Trophoblast cell (in vitro differentiated cells and primary cell): ENCODE measurements at places on chromosomes 1 and 21.

DNA sequence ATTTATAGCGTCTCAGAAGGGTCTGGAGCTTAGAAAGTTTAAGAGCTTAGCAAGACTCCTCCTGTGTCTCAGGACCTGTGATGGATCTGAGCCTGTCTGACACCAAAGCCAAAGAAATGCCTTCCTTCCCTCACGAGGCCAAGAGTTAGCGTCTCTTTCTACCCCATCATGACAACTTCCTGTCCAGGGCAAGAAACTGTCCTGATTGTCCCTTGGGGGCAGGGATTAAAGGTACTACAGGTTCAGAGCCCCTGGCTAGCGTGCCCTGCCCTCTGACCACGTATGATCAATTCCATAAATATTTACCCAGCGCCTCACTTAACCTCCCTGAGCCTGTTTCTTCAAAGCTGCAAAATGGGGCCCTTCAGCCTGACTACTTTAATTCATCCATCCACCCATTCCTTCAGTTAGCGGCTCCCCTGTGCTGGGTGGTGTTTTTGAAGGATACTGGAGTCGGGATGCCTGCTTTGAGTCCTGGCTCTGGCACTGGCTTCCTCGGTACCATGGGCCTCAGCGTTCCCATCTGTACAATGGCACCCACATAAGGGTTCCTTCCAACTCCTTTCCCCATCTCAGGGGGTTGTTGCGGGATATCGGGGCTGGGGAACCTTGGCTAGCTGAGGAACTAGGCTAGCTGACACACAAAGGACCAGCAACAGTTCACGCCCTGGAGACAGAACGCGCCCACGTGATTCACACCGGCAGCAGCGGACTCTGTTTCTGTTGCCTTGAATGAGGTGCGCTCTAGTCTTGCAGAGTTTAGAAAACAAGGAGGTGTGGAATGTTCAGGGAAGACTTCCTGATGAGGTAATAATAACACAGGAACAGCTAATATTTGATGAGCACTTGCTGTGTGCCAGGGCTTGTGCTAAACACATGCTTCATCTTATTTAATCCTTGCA, 23.0 kb upstream of the EPHA2 start:
- peaks cover 24% of the 10 kb centered on the region for H3K4me1 ChIP-seq
- no peaks in the 10 kb centered on the region for H3K36me3 ChIP-seq
- no peaks in the 10 kb centered on the region for H3K27me3 ChIP-seq
- H3K4me3 ChIP-seq = no peak overlapping the region
- no peak for DNase-seq

GRCh38 chr1:243406424-243406823, 150.6 kb downstream of the SDCCAG8 start:
- DNase-seq = no peak
- no peak overlapping the region for H3K4me3 ChIP-seq
- no peaks in the 10 kb centered on the region for H3K36me3 ChIP-seq
- H3K27me3 ChIP-seq = no peaks in the 10 kb centered on the region
- H3K4me1 ChIP-seq = no peaks in the 10 kb centered on the region

DNA sequence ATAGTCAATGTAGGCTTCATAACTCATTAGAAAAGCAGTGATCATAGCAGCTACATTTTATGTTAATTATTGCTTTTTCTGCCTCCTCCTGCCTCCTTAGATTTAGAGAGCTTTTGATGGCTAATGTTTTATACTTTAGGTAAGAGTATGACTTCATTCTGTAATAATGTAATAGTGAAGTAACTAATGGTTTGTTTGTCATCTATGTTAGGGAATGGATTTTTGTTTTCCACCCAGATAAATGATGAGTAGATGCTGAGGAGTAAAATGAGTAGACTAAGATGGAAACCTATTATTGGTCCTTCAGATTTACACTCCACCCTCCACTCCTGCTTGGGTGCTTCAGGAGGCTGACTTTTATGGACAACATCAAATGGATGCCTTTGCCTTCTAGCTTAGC, 170.6 kb downstream of the CTH start:
- DNase-seq = no peak
- no peaks in the 10 kb centered on the region for H3K27me3 ChIP-seq
- no peaks in the 10 kb centered on the region for H3K4me1 ChIP-seq
- H3K36me3 ChIP-seq = no peaks in the 10 kb centered on the region
- no peak overlapping the region for H3K27ac ChIP-seq
- H3K4me3 ChIP-seq = no peak overlapping the region

DNA sequence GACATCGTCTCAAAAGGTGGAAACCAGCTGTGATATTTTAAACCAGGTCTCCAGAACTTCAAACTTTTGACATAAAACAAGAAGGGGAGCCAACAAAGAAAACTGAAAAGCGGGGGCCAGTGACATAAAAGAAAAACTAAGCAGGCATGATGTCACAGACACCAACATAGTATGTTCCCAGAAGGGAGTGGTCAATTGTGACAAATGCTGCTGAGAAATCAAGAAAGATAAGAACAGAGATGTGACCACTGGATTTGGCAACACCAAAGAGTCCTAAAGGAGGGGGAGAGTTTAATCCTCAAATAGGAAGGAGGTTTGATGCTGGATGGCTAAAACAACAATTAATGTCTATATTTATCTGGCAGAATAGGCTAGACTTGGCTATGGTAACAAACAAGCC, 2.3 kb upstream of the RNF19B start:
- H3K4me1 ChIP-seq = peaks cover 4% of the 10 kb centered on the region
- no peaks in the 10 kb centered on the region for H3K27me3 ChIP-seq
- no peak overlapping the region for H3K4me3 ChIP-seq
- H3K27ac ChIP-seq = no peak overlapping the region
- DNase-seq = no peak

DNA sequence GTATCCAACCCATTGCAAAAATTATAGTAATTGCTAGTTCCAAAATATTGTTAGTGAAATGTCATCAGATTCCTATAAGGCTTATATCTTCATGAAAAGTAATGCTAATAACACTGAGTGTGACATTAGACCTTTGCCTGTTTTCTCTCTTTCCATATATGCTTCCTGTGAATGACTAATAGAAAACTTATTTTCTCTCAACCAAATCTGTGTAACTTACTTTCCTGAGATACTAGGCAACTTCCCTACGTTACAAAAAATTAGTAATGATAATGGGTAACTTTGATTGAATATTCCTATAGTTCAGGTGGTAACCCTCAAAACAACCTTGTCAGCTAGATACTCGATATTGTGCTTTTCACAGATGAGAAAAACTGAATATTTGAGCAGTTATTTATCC, 124.2 kb upstream of the HNRNPU start:
- peaks cover 2% of the 10 kb centered on the region for H3K36me3 ChIP-seq
- no peaks in the 10 kb centered on the region for H3K4me1 ChIP-seq

- DNase-seq = peak; percentile 45
- H3K36me3 ChIP-seq = no peaks in the 10 kb centered on the region
- no peak overlapping the region for H3K27ac ChIP-seq
- no peak overlapping the region for H3K4me3 ChIP-seq
Observed at GRCh38 chr1:21659099-21659923, 9.8 kb downstream of the RAP1GAP start.

GRCh38 chr1:84851839-84852238, 41.2 kb downstream of the LPAR3 start:
- H3K36me3 ChIP-seq = no peaks in the 10 kb centered on the region
- no peaks in the 10 kb centered on the region for H3K27me3 ChIP-seq
- DNase-seq = peak; percentile 88
- H3K27ac ChIP-seq = no peak overlapping the region
- no peak overlapping the region for H3K4me3 ChIP-seq

GRCh38 chr1:64894438-64895196, 71.7 kb downstream of the JAK1 start:
- H3K27ac ChIP-seq = no peak overlapping the region
- no peaks in the 10 kb centered on the region for H3K36me3 ChIP-seq
- peak; percentile 44 for DNase-seq
- no peak overlapping the region for H3K4me3 ChIP-seq
- H3K4me1 ChIP-seq = peaks cover 8% of the 10 kb centered on the region

- no peaks in the 10 kb centered on the region for H3K27me3 ChIP-seq
- peak; percentile 83 for DNase-seq
- H3K4me1 ChIP-seq = peaks cover 22% of the 10 kb centered on the region
- no peak overlapping the region for H3K4me3 ChIP-seq
- H3K36me3 ChIP-seq = no peaks in the 10 kb centered on the region
Observed at GRCh38 chr21:31908106-31909031, 35.5 kb downstream of the HUNK start.

- no peak overlapping the region for H3K4me3 ChIP-seq
- no peaks in the 10 kb centered on the region for H3K36me3 ChIP-seq
- no peak for DNase-seq
- H3K4me1 ChIP-seq = no peaks in the 10 kb centered on the region
- no peaks in the 10 kb centered on the region for H3K27me3 ChIP-seq
Observed at GRCh38 chr1:104874044-104874443, 1124.3 kb downstream of the AMY1C start.

DNA sequence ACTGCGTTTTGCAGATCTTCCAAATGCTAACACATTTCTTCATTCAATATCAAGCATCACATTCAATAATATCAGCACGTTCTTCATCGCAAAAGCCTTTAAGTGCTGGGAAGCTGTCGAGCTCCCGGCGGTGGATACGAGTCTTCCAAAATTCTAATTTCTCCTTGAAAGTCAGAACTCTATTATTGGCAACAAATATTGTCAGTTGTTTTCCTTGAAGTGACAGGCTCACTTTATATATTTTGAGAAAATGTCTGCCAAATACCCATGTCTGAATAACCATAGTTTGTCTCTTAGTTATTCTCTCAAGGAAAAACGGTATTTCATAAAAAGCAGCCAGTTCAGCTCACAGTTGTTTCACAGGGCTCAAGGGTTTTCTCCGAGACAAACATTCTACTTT, 226.2 kb upstream of the C1orf174 start:
- no peaks in the 10 kb centered on the region for H3K4me1 ChIP-seq
- no peak for DNase-seq
- no peaks in the 10 kb centered on the region for H3K36me3 ChIP-seq
- H3K4me3 ChIP-seq = no peak overlapping the region
- no peaks in the 10 kb centered on the region for H3K27me3 ChIP-seq
- H3K27ac ChIP-seq = no peak overlapping the region

DNA sequence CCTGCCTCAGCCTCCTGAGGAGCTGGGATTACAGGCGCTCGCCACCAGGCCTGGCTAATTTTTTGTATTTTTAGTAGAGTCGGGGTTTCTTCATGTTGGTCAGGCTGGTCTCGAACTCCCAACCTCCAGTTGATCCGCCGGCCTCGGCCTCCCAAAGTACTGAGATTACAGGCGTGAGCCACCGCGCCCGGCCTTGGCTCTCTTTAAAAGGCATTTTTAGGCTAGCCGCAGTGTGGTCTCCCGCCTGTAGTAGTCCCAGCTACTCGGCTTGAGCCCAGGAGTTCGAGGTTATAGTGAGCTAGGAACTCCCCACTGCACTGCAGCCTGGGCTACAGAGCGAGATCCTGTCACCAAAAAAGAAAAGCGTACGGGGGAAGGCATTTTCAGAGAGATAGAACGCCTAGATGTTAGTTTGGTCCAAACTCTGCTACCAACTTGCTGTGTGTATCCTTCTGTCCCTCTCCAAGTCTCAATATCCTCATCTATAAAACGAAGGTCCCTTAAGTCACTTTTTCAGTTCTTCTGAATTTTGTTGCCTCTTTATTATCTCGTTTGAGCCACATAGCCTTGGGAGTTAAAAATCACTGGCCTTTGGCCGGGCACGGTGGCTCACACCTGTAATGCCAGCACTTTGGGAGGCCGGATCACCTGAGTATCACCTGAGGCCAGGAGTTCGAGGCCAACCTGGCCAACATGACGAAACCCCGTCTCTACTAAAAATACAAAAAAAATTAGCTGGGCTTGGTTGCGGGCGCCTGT, 734 bp downstream of the MED18 start:
- H3K4me3 ChIP-seq = peak overlapping the region; percentile 65
- H3K27me3 ChIP-seq = no peaks in the 10 kb centered on the region
- peaks cover 16% of the 10 kb centered on the region for H3K36me3 ChIP-seq
- DNase-seq = peak; percentile 42
- H3K4me1 ChIP-seq = peaks cover 6% of the 10 kb centered on the region

DNA sequence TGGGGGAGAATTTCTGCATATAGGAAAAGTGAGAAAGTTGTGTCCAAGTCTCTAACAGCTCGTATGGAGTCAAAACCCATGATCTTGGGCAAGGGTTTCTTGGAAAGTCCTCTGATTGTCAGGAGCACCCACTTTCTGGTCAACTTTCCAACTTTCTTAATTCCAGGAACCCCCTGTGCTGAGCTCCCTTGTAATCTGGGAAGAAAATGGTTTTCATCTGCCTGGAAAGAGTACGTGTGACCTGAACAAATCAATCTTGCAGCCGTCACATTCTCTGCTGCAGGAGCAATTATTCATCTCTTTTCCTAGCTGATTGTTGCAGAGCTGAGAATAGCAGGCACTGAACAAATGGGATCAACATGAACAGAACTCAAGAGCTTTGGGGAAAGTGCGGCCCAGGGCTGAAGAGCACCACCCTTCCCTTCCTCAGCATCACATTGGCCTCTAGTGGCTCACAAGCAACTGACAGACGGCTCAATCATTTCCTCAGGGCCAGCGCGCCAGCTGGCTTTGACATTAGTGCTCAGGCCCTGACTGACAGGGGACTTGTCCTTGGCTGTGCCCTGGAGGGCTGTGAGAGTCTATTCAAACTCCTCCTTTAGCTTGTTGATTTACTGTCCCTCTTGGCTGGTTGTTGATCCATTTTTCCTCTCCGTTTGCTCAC, 295.2 kb downstream of the HLX start:
- no peak overlapping the region for H3K4me3 ChIP-seq
- no peaks in the 10 kb centered on the region for H3K36me3 ChIP-seq
- no peaks in the 10 kb centered on the region for H3K27me3 ChIP-seq
- no peak overlapping the region for H3K27ac ChIP-seq
- no peak for DNase-seq

DNA sequence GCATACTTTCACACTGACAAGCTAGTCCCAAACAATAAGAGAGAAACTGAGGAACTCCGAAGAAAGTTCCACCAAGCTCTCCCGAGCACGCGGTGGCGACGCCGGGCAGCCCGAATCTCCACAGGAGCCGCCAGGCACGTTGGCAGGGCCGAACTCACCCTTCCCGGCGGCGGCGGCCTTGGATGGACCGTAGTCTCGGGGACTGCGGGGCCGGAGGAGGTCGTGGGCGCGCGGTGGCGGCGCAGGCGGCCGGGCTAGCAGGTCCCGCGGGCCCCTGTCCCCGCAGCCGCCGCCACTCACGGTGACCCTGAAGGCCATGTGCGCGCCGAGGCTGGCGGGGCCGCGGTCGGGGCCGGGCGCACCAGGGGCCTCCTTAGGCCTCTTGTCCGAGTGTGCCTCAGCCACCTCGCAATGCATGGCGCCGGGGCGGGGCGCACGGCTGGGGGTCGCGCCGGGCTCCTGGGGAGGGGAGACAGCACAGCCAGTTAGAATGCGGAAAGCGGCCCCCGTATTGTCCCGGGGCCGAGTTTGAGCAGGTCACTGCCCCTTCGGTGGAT, 1.2 kb downstream of the GLIS1 start:
- H3K4me3 ChIP-seq = peak overlapping the region; percentile 5
- peak; percentile 5 for DNase-seq
- peaks cover 25% of the 10 kb centered on the region for H3K27me3 ChIP-seq
- no peaks in the 10 kb centered on the region for H3K36me3 ChIP-seq

DNA sequence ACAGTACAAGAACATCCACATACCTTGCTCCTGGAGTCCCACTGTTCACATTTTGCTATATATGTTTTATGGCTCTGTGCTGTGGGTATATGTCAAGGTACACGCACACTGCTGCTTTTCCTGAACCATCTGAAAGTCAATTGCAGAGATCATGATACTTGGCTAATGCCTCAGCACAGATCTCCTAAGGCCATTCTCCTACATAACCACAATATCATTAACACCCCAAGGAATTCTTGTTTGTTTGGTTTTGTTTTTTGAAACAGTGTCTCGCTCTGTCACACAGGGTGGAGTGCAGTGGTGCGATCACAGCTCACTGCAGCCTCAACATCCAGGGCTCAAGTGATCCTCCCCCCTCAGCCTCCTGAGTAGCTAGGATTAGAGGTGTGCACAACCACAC, 16.0 kb downstream of the CTNNBIP1 start:
- H3K36me3 ChIP-seq = no peaks in the 10 kb centered on the region
- H3K27me3 ChIP-seq = no peaks in the 10 kb centered on the region
- DNase-seq = no peak
- H3K4me1 ChIP-seq = peaks cover 30% of the 10 kb centered on the region
